ENCODE measurements at places on chromosomes 7 and 10. TPM values are rescaled to one million over a fixed set of nuclear protein-coding genes. Genes with fewer than 3 reads are reported as not detected.

GRCh38 chr7:137965942-137966640, 35.8 kb downstream of the CREB3L2 start:
- no peak for DNase-seq

GRCh38 chr7:69700331-69700730, 102.1 kb downstream of the AUTS2 start:
- no peak for DNase-seq

- no peak for DNase-seq
Measured at GRCh38 chr7:2251841-2252771, 10.1 kb downstream of the NUDT1 start.

DNA sequence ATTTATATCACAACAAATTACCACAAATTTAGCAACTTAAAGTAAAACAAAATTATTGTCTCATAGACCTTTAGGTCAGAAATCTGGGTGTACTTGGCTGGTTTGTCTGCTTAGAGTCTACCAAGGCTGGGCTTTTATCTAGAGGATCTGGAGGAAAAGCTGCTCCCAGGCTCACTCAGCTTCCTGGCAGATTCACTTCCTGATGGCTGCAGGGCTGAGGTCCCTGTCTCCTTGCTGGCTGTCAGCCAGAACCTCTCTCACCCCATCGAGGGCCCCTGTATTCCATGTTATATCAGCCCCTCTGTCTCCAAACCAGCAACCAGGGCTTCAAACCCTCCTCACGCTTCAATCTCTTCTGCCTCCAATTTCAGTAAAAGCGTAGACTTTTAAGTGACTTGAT, 734.9 kb downstream of the NRG3 start:
- DNase-seq: no peak

DNA sequence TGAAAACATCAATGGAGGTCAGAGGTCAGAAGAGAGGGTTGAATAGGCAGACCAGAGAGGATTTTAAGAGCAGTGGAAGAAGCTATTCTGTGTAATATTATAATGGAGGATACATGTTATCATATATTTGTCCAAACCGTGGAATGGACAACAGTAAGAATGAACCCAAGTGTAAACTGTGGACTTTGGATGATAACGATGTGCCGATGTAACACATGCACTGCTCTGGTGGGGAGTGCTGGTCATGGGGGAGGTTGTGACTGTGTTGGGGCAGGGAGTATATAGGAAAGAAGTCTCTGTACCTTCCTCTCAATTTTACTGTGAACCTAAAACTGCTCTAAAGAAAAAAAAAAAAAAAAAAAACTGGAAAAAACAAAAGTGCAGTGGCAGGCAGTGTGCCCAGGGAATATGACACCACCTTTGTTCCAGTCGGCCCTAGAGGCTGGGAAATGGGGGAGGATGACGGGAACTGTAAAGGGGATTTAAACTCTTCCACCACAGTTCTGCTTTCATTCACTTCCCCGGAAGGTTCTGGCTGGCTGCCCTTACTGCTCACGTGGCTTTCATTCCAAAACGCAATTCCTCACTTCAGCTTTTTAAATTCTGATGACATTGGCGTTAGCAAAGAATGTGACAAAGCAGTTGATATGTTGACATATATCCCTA, 113.7 kb upstream of the ANKRD1 start:
- peak; percentile 59 for DNase-seq

GRCh38 chr7:76220185-76221057, 18.7 kb downstream of the SRRM3 start:
- no peak for DNase-seq

DNA sequence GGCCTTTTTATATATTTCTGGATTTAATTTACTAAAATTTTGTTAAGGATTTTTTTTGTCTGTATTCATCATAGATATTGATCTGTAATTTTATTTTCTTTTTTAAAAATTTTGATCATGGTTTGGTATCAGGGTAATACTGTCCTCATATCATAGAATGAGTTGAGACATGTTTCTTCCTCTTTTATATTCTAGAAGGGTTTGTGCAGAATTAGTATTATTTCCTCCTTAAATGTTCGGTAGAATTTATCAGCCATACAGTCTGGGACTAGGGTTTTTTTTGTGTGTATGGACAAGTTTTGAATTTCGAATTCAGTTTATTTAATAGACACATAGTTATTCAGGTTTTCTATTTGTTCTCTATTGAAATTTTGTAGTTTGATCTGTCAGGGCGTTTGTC, 54.0 kb downstream of the SHOC2 start:
- DNase-seq: no peak

DNA sequence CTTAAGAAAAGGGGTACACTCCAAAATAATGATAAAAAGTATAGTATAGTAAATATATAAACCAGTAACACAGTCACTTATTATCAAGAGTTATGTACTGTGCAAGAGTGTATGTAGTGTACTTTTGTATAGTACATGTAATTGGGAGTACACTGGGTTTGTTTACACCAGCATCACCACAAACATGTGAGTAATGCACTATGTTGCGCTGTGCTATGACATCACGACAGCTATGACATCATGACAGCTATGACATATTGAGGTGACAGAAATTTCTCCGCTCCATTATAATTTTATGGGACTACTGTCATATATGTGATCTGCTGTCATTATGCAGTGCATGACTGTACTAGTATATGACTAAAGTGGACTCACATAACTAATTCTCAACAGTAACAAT, 84.6 kb downstream of the KMT2C start:
- no peak for DNase-seq

DNA sequence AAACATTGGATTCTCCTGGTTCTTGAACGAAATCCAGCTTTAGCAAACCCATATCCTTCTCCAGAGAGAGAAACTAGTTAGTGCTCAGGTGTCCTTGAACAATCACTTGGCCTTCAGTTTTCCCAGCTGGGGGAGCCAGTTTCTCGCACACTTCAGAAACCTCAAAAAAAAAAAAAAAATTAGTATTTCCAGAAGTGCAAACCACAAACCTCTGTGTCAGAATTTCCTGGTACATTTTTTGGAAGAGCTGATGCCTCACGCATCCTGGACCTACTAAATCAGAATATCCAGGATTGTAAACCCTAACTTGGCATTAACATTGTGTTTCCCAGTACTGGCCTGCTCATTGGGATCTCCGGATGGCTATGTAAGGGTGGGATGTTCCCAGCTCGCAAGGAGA, 143.4 kb upstream of the EGR2 start:
- no peak for DNase-seq

DNA sequence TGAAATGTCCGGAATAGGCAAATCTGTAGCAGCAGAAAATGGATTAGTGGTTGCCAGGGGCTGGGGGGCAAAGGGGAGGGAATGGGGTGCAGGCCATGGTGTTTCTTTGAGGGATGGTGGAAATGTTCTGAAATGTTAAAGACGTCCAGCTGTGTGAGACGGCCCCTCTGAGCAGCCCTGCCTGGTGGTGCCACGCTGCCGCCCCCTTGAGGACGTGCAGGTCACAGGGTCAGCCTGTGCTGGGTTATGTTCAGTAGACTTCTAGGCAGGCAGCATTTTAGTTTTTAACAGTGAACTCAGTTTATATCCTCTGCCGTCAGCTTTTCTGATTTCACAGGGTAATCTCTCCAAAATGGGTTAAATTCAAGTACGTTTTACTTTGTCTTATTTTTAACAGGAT, 9.4 kb downstream of the NUB1 start:
- no peak for DNase-seq

DNA sequence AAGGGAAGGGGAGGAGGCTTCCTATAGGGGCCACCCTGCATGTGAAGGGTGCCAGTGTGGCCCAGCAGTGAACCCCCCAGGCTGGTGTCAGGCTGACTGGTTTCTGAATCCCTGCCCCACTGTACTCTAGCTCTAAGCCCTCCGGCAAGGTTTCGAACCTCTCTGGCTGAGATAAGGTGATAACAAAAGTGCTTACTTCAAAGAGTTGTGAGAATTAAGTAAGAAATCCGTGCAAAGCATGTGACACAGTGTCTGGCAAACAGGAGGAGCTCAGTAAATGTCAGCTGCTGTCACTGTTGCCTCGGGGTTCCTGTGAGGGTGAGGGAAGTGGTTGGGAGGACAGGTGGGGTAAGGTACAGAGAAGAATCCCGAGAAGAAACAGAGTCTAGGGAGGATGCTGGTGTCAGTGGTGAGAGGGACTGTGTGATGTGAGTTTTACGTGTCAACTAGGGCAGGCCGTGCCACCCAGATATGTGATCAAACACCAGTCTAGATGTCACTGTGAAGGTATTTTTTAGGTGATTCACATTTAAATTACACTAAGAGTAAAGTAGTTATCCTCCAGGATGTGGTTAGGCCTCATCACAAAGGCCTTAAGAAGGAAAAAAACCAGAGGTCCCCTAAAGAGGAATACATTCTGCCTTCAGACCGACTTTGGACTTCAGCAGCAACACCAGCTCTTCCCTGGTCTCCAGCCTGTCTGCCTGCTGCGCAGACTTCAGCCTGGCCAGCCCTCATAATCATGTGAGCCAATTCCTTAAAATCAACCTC, 64.4 kb downstream of the BPGM start:
- no peak for DNase-seq

DNA sequence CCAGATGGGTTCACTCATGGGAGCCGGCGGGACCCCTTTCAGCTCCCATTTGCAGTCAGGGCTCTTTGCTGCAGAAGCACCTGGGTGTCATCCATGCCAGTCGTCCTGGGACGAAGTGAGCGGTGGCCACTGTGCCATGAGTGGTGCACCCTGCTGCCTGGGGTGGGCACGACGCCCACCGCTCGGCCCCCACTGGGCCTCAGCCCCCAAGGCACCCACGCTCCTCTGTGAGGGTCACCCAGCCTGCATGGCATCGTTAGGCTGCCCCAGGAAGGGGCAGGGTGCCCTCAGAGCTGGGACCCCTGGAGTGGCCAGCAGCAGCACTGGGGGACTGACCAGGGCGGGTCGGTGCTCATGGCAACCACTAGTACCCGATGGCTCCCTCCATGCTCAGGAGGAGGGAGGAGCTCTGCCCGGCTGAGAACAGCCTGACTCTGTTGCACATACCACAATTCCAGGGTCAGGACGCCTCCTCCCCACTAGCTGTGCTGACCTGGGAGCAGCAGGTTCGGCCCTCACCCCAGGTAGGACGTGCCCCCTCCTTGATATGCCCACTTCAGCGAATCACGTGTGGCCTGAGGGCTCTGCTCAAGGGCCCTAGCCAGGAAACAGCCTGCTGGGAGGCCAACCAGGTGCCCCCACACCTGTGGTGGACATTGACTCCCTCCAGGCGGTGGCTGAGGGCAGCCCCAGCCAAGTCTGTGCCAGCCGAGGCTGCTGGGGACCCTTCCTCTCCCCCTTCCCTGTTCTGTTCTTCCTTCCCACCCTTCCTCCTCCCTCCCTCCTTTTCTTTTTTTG, 28.5 kb upstream of the CFAP46 start:
- no peak for DNase-seq

DNA sequence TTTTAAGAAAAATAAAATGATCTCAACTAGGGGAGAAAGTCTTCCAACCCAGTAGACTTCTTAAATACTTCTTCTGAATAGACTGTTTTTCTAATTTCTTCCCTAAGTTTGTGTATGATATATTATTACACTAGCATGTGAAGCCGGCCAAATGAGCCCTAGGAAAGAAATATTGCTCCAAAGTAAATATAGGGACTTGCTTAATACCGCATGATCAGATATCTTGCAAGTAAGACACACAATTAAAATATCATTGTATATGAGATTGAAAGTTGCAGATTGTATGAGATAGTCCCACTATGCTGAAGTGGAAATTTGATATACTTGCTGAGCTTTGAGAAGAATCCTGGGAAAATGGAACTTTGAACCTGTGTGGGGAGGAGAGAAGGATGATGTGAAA, 225.7 kb downstream of the BAMBI start:
- DNase-seq: no peak

DNA sequence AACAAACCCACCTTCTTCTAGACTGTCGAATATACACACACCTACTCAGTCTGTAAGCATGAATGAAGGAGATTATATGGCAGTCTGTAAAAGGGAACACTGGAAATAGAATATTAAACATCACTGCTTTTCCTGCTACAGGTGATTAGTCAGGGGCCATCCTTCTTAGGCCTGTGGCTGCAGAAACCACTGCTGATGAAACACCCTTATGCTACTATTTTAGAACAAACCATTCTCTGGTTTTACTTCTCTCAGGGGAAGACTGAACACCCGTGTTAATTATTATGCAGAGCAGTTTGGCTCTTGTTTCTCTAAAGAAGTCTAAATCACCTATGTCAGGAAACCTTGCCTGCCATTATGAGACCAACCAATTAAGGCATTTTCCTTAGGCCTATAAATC, 351.1 kb upstream of the KLF6 start:
- DNase-seq: no peak

- no peak for DNase-seq
Measured at GRCh38 chr7:46713868-46714596, 793.0 kb upstream of the IGFBP3 start.

- DNase-seq: no peak
Measured at GRCh38 chr7:45665172-45665571, 91.0 kb downstream of the ADCY1 start.

GRCh38 chr7:130432886-130433285, 7.9 kb downstream of the CEP41 start:
- no peak for DNase-seq

- no peak for DNase-seq
Measured at GRCh38 chr10:75755528-75755927, 324.1 kb downstream of the LRMDA start.

DNA sequence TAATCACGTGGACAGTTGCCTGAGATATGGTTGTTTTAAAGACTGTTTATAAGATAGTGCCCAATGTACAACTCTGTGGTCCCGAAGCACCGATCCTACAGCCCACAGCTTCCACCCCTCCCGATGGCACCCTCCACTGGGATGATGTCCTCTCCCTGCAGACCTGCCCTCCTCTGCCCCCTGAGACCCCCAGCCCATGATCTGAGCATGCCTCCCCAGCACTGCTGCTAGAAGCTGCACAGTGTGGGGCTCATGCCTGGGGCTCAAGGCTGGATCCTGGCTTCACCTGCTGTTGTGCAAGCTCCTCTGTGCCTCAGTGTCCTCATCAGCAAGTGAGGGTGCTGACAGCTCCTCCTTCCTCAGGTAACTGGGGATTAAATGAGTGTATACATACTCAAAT, 254.7 kb upstream of the MKI67 start:
- DNase-seq: no peak

DNA sequence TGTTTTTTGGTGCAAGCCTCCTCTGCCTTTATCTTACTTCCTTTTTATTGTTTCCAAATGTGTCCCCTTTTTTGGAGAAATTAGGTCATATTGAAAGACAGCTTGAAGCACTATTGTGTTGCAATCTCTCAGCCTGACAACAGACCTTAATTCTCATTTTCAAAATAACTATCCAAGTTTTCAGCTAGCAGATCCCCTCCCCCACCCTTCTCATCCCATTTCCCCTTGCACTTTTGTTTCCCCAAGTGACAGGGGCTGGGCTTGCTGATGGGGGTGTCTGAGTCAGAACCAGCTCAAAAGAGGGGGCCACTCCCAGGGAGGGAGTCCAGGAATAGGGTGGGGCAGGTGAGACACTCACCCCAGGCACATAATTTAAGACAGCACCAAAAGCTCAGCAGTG, 75.3 kb downstream of the MKI67 start:
- no peak for DNase-seq

The IL2RA gene
- not detected for polyA plus RNA-seq

The PAPOLB gene
- polyA plus RNA-seq: 0.16 TPM

The MACROH2A2 gene
- 75.6 TPM for polyA plus RNA-seq

The CD36 gene
- polyA plus RNA-seq: 21.7 TPM

The UTF1 gene
- not detected for polyA plus RNA-seq

The SNX13 gene
- 48.6 TPM for polyA plus RNA-seq

The FAM25G gene
- polyA plus RNA-seq: not detected

The MAGI2 gene
- polyA plus RNA-seq: 38.8 TPM

The ASB15 gene
- polyA plus RNA-seq: 2.8 TPM

The TAS2R3 gene
- 0.44 TPM for polyA plus RNA-seq
